GM19239 (cell line): ENCODE measurements at places on chromosomes 7 and 10.

DNA sequence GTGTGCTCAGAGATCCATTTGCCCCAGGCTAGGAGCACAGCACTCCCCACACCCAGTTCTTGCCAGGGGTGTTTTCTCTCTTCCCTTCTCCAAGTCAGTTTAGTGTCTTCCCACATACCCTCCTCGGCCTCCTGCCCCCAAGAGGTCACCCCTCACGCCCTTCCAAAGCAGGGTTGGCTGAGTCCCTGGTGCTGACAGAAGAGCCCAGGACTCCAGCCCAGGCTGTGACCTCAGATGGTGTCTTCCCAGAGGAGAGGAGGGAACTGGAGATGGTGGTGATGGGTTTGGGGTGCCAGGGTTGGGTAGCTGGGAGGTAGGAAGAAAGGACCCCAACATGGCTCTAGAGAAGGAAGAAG is 19.8 kb downstream of the ZNF775 start:
- DNase-seq, result no peak

- DNase-seq, result no peak
These were observed 35.1 kb downstream of the PLAC9 start for GRCh38 chr10:80167471-80168161.

DNA sequence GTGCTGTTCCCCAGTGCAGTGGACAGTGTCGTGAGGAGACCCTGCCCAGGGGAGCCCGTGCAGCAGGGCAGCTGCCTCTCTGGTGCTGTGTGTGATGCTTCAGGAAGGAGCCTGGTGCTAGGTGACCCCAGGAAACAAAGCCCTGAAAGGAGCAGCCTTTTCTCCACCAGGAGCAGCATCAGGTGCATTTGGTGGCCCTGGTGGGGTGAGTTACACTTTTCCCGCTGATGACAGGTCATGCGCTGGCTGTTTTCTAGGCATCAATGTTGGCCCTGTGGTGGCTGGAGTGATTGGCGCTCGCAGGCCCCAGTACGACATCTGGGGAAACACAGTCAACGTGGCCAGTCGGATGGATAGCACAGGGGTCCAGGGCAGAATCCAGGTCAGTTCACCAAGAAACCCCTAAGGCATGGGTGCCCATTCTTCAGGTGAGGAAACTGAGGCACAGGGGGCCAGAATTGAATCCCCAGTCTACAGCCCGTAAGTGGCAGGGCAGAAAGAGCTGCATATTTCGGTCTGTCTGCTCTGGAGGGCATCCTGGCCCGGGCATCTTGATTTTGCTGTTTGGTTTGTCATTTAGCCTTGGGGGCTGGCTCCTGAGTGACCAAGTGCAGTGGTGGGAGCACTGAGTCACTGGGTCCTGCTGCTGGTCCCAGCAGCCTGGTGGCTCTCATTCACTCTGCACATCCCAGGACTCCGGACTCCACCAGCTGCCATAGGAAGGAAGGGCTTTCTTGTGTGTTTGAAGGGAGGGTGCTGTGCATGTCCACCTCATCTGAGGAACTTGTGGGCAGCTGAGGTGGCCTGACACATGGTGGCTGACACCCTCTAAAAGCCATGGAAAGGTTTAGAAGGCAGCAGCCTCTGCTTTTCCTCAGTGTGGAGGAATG is 136.3 kb downstream of the ADCY1 start:
- no peak for DNase-seq

DNA sequence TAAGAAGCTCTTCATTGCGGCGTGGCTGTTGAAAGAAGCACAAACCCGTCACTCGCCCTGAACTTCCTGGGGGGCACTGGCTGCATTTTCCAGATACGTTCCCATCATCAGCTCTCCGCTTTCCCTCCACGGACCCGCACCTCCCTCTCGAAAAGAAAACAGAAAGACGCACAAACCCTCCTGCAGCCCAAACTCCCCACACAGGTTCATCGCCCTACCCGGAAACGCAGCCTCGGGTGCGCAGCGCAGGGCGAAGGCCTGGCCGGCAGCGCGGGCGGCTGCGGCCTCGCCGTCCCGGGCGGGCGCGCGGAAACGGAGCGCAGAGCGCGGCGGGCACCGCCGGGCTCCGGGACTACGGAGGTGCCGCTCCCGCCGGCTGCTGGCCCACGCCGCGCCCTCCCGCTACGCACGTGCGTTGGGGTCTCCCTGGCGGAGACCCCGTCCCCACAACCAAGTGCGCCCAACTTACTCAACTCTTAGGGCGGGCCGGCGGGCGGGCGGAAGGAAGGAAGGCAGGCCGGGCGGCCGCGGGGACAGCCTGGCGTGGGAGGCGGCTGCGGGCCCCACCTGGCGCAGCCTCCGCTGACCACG is 822 bp downstream of the ZNF800 start:
- DNase-seq, result peak; percentile 10

GRCh38 chr10:44581996-44582395 is 197.1 kb upstream of the CXCL12 start:
- no peak for DNase-seq

DNA sequence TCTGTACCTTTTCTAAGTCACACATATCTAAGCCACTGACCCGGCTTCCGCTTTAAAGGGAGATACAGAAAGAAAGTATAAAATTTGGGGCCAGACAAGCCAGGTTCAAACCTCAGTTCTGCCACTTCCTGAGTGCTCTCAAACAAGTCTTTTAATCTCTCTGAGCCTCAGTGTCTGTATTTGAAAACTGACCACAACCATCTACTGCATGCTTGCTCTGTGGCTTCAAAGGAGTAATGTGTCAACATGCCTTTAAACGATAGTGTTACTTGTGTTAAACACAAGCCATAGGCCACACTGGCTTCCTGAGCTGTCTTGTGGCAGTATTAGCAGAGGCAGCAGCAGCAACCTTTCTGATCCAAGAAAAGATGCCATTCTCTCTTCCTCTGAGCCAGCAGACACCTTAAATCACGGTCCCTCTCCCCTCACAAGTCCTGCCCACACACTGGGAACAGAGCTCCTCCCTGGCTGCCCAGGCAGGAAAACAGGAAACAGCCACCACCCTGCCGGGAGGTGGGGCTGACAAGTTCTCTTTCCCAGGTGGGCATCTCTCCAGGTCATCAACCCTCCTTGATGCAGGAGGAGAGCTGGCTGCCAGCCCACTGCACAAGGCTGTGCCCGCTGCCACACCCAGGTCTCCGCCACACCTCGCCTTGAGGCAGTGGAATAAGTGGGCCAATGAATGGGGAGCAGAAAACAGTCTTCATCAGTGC is 10.7 kb downstream of the HIP1 start:
- no peak for DNase-seq

GRCh38 chr10:133394801-133395221 is 854 bp downstream of the MTG1 start:
- no peak for DNase-seq

GRCh38 chr10:30782537-30783461 is 153.2 kb upstream of the LYZL2 start:
- peak; percentile 43 for DNase-seq
